B cell (primary cell): ENCODE measurements at places on chromosomes 4 and X. TPM values are rescaled to one million over a fixed set of nuclear protein-coding genes. Genes with fewer than 3 reads are reported as not detected.

GRCh38 chrX:112844250-112844649 is 3.6 kb upstream of the AMOT start:
- peaks cover 18% of the 10 kb centered on the region for H3K4me1 ChIP-seq
- DNase-seq: no peak
- H3K4me3 ChIP-seq: no peak overlapping the region
- H3K27ac ChIP-seq: no peak overlapping the region

Gene RAB33B
- 13.0 and 13.1 TPM in 2 replicates for total RNA-seq

GRCh38 chr4:139840773-139841172 is 175.2 kb downstream of the MGST2 start:
- H3K27ac ChIP-seq: no peak overlapping the region
- no peaks in the 10 kb centered on the region for H3K36me3 ChIP-seq
- H3K4me3 ChIP-seq: no peak overlapping the region

Gene CXXC4
- not detected in 2 replicates for total RNA-seq

DNA sequence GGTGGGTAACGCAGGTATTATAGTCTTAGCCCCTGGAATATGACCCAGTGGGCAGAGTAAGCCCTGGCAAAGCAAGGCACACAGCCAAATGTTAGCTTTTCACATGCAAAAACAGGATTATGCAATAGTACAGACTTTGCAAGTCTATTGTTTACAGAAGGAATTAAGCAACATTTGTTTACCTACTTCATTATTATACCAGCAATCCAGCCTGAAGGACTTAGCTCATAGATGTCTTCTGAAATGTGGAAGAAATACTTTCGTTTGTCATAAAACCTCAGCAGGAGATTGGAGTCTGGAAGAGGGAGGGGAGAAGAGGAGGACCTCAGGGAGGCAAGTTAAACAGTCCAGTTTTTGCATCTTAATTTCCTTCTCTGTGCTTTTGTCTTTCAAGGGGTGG is 226.7 kb upstream of the CENPE start:
- no peaks in the 10 kb centered on the region for H3K36me3 ChIP-seq
- no peak overlapping the region for H3K27ac ChIP-seq
- no peak overlapping the region for H3K4me3 ChIP-seq
- H3K27me3 ChIP-seq: no peaks in the 10 kb centered on the region

GRCh38 chr4:7828793-7829301 is 110.8 kb downstream of the AFAP1 start:
- no peaks in the 10 kb centered on the region for H3K4me1 ChIP-seq
- no peaks in the 10 kb centered on the region for H3K36me3 ChIP-seq
- H3K27ac ChIP-seq: no peak overlapping the region
- no peak for DNase-seq
- H3K4me3 ChIP-seq: no peak overlapping the region

DNA sequence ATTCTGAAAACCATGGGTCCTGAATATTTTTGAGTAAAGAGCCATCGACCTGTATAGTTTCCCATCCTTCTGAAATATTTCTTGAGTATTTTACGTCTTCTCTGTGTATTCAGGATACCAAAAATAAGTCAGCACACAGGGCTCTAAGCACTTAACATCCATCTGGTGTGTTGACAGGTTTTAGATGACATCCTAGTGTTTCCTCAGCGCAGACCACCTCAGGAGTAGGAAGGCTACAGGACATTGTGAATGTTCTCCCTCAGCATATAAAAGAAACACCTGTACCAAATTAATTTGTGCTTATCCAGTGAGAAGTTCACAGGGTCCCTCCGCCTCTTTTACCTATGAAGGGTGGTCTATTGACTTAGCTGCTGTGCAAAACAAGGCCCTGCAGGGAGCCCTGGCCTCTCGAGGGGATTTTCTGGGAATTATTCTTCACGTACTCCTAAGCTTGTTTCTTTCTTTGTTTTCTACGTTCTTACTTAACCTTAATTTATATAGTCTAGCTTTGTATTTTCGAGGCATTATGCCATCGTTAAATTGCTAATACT is 241.8 kb downstream of the FBXO8 start:
- no peaks in the 10 kb centered on the region for H3K27me3 ChIP-seq
- DNase-seq: no peak
- H3K4me3 ChIP-seq: no peak overlapping the region
- H3K4me1 ChIP-seq: no peaks in the 10 kb centered on the region

Gene LRP2BP
- total RNA-seq: 1.6 and 1.7 TPM in 2 replicates

- H3K4me1 ChIP-seq: no peaks in the 10 kb centered on the region
- no peak overlapping the region for H3K27ac ChIP-seq
- H3K27me3 ChIP-seq: no peaks in the 10 kb centered on the region
- DNase-seq: no peak
- no peaks in the 10 kb centered on the region for H3K36me3 ChIP-seq
Observed at GRCh38 chr4:548976-549375, 27.1 kb downstream of the TMEM271 start.

Gene TENM3
- not detected in 2 replicates for total RNA-seq

Gene PLXNB3
- total RNA-seq: not detected in 2 replicates

DNA sequence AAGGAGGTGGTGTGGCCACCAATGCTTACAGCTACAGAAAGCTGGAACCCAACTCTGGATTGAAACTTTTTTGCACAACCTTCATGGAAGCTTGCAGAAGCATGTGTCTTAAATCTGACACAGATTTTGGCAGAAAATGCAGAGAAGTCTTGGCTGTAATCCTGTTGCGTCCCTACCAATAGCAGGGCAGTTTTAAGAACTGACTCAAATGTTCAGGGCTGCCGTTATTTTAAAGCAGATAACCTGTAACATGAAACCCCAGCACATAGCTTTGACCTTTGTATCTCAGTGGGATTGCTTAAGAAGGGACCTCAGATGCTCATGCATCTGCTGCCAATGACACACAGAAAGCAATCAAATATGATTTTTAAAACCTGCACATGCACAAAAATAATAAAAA is at the start of gene VEGFD:
Gene VEGFD, minus strand, starts transcription at position 110 of the 400 bp plus-strand sequence. CDS start 467 bp downstream, outside the sequence.
- H3K36me3 ChIP-seq: no peaks in the 10 kb centered on the region
- H3K4me1 ChIP-seq: no peaks in the 10 kb centered on the region
- H3K27me3 ChIP-seq: no peaks in the 10 kb centered on the region
- no peak for DNase-seq

Gene SPANXC
- not detected in 2 replicates for total RNA-seq

DNA sequence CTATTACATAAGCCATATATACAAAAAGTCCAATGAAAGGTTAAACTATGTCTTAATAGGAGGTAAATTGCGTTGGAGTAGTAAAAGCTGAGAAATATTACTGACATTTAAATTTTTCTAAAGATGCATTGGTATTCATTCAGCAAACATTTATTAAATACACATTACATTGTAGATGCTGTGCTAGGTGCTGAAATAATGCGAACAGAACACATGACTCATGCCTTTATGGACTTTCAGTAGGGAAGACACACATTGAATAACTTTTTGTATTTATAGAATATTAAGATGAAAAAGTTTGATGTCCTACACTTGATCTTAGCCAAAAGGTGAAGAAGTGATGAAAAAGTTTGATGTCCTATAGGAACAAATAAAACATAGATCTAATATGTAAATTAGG is 871.1 kb upstream of the SLIT2 start:
- H3K4me3 ChIP-seq: no peak overlapping the region
- no peaks in the 10 kb centered on the region for H3K4me1 ChIP-seq
- H3K27me3 ChIP-seq: no peaks in the 10 kb centered on the region

DNA sequence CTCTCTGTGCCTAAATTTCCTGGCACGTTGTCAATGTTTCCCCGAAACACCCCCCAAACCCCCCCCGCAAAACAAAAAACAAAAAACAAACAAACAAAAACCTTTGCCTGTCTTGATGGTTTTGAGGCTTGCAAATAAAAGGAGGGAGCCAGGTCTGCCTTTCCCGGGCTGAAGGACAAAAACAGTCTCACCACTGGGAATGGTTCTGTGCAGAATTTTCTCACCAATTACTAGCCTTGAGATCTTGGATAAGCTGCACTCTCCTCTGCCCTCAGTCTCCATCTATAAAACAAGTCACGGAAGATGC is 15.5 kb downstream of the NKX3-2 start:
- H3K4me1 ChIP-seq: peaks cover 37% of the 10 kb centered on the region
- H3K27me3 ChIP-seq: no peaks in the 10 kb centered on the region
- no peak overlapping the region for H3K27ac ChIP-seq
- peak; percentile 29 for DNase-seq

DNA sequence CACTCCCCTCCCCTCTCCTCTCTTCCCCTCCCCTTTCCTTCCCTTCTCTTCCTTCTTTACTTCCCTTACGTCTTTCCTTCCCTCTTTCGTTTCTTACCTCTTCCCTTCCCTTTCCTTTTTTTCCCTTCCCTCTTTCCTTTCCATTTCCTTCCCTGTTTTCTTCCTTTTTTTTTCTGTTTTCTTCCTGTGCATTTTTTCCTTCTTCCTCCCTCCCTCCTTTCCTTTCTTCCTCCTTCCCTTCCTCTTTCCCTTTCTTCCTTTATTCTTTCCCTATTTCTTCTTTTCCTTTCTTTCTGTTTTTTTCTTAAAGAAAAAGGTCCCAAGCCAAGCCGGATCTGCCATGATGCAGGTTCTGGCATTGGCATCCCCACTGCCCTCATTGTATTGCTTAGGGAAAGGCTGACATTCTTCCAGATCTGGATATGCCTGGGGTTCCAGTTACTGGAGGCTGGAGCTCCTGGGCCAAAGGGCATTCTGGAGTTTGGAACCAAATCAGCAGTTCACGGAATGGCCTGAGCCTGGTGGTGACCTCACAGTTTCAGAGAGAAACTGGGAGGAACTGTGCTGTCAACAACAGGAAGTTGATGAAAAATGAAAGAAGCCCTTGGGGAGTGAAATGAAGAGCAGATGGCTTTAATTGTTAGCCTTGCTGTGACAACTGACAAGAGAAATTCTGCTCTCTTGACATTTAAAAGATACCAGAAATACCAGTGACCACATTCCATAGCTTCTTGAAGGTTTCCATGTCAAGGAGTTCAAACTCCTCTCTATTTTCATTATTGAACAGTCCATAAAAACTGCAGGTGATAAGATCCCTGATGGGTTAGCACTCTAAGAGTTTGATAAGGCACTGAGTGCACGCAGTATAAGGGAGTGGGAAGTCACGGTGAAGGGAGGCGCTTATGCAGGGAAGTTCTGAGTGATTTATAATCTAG is 622.1 kb downstream of the SPRY1 start:
- H3K4me1 ChIP-seq: peaks cover 18% of the 10 kb centered on the region
- peak; percentile 37 for DNase-seq
- H3K36me3 ChIP-seq: no peaks in the 10 kb centered on the region
- peak overlapping the region; percentile 58 for H3K27ac ChIP-seq

Gene NWD2
- total RNA-seq: not detected in 2 replicates

DNA sequence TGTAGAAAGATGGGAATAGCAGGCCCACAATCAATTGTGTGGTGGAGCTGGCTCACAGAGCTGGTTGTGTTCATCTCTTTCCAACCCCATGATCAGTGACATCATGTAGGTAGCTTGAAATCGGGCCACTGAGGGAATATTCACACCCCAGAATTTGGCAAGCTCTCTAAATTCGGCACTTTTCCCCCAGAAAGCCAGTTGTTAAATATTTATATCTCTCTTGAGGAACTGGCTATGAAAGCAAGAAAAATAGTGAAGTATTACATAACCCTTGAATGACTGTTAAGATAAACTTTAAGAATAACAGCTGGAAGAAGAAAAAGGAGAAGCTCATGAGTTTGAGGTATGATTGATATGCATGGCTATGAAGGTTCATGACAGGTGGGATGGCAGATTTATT is 38.9 kb downstream of the GPRIN3 start:
- DNase-seq: no peak
- H3K36me3 ChIP-seq: no peaks in the 10 kb centered on the region
- no peaks in the 10 kb centered on the region for H3K4me1 ChIP-seq
- no peak overlapping the region for H3K4me3 ChIP-seq

- H3K27me3 ChIP-seq: peaks cover 13% of the 10 kb centered on the region
- no peak overlapping the region for H3K4me3 ChIP-seq
- peaks cover 13% of the 10 kb centered on the region for H3K4me1 ChIP-seq
- no peak for DNase-seq
- no peaks in the 10 kb centered on the region for H3K36me3 ChIP-seq
Observed at GRCh38 chr4:30716681-30717207, 3.4 kb upstream of the PCDH7 start.

Gene PIM2
- 315 and 323 TPM in 2 replicates for total RNA-seq

Gene DSPP
- total RNA-seq: not detected in 2 replicates

GRCh38 chrX:131565909-131566308 is 22.0 kb downstream of the OR13H1 start:
- H3K27me3 ChIP-seq: no peaks in the 10 kb centered on the region
- H3K36me3 ChIP-seq: no peaks in the 10 kb centered on the region
- DNase-seq: no peak
- H3K4me1 ChIP-seq: no peaks in the 10 kb centered on the region

Gene AGTR2
- total RNA-seq: not detected in 2 replicates

Gene RGN
- total RNA-seq: 0.25 and 0.39 TPM in 2 replicates

- no peak overlapping the region for H3K27ac ChIP-seq
- H3K4me1 ChIP-seq: no peaks in the 10 kb centered on the region
- no peak for DNase-seq
- H3K4me3 ChIP-seq: no peak overlapping the region
- H3K27me3 ChIP-seq: no peaks in the 10 kb centered on the region
- peaks cover 69% of the 10 kb centered on the region for H3K36me3 ChIP-seq
Observed at GRCh38 chr4:68324519-68325262, 25.2 kb downstream of the YTHDC1 start.
